A549 (cell line): ENCODE measurements at places on chromosomes 12 and 14.

- no peak for DNase-seq
Measured at GRCh38 chr12:119666226-119666795, 1.6 kb upstream of the PRKAB1 start.

GRCh38 chr14:38079268-38079667, 128.4 kb upstream of the SSTR1 start:
- DNase-seq, result peak; percentile 36

DNA sequence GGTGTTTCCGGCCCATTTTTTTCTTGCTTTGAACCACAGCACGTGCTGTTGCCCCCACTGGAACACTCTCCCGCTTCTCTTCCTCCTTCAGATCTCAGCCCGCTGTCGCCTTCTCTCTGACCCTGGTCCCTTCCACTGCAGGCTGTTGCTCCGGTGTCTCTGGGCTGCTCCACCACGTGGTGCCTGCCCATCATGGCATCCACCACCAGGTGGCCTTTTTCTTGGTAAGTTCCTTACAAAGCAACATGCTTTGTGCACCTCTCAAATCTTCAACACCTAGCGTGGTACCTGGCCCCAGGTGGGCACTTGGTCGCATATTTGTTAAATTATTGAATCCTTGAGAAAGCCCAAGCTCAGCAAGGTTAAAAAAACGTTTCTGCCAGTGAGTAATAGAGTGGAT, 19.1 kb downstream of the TUNAR start:
- DNase-seq, result peak; percentile 48

DNA sequence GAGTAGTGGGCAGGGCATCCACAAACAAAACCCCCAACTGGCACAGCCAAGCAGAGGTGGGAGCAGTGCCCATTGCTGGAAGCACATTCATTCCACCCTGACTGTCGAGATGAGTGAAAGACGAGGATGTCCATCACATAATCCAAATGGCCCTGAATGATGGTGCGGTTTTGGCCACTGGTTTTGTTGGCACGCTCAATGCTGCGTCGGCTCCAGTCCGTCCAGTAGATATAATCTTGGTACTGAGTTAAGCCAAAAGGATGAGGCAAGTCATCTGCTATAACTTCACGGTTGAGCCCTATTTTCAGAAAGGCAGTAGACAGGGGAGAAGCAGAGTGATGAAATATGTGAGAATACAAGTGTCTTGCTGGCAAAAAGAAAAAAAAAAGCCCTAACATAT, 88.1 kb downstream of the BCL2L14 start:
- no peak for DNase-seq

GRCh38 chr12:120071493-120072020, 45.0 kb downstream of the RAB35 start:
- no peak for DNase-seq

GRCh38 chr14:52551696-52552062, 626 bp downstream of the TXNDC16 start:
- no peak for DNase-seq

DNA sequence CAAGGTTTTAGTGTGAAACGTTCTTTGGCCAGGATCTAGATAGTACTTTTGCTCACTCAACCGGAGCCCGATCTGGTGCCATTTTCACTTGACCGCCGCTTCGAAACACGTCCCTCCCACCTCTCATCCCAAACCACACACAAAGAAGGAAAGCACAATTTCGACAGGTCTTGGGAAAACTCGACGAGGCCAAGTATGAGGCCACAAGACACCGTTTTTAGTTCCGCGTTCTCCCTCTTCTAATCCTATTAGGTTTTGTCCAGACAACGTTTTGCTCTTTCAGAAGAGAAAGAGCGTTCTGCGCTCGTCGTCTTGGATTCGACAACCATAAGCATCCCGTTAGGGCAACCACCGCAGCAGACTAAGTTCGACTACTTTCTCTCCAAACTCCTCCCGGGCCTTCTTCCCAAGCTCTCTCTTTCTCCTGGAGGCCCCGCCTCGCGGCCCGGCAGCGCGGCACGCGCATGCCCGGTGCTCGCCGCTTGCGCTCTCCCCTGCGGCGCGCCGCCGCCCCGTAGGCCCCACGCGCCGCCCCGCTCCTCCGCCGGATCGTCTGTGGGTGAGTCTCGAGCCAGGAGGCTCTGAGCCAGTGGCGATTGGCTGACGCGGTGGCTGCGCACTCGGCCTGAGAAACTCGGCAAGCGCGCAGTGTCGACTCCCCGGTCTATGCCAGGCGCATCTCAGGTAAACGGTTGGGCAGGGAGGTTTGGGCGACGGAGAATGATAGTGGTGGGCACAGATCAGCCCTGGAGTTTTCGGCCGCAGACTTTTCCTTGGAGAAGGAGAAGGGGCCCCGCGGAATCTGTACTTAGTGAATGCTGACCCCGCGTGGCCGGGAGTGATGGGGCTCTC, at the start of gene MIPOL1:
Gene MIPOL1, plus strand, starts transcription at position 517 of the 852 bp plus-strand sequence. CDS start 49,952 bp downstream, outside the sequence.
- peak; percentile 76 for DNase-seq

DNA sequence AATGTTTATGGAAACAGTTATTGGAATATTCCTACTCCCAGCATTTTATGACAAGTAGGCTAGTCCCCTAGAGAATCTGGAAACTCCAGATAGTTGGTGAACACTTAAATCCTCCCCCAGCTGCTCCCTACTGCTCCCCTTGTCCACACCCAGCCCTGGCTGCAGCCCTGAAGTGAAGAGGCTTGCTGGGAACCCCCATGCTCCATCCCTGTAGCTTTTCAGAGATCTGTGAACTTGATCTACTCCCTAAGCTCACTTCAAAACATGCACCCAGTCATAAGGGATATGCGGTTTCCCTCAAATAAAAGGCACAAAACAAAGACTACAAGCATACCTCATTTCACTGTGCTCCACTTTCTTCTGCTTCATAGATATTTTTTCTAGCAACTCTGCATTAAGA, 33.2 kb downstream of the EGLN3 start:
- DNase-seq, result no peak

DNA sequence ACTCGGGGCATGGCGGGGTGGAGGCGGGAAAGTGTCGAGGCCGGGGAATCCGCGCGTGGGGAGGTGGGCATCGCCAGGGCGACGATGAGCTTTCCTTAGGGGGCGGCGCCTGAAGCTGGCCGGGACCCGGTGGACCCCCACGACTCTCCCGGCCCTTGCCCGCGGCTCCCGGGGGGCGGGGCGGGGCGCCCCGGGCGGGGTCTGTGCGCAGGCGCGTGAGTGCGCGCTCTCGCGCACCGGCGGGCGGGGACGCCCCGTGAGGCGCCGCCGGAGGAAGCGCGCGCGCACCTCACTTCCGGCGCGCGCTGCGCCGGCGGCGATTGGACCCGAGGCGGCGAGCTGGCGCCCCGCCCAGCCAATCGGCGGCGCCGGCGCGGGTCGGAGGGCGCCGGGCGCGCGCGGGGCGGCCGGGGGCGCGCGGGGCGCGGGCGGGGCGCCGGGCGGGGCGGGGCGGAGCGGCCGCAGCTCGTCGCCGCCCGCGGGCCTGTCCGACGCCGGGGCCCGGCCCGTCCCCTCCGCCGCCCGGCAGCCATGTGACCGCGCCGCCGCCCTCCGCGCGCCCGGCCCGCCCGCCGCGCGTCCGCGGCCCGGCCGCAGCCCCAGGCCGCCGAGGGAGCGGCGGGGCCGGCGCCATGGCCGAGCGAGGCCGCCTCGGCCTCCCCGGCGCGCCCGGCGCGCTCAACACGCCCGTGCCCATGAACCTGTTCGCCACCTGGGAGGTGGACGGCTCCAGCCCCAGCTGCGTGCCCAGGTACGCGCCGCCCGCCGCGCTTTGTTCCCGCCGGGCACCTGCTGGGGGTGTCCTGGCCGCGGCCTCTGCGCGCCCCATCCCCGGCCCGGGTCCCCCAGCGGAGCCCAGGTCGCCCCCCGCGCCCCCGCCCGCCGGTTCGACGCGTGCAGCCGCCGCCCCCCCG, at the start of gene PACS2:
Gene PACS2, plus strand, starts transcription at position 462 of the 914 bp plus-strand sequence. Its CDS starts 171 bp downstream, at position 633.
- peak; percentile 95 for DNase-seq

DNA sequence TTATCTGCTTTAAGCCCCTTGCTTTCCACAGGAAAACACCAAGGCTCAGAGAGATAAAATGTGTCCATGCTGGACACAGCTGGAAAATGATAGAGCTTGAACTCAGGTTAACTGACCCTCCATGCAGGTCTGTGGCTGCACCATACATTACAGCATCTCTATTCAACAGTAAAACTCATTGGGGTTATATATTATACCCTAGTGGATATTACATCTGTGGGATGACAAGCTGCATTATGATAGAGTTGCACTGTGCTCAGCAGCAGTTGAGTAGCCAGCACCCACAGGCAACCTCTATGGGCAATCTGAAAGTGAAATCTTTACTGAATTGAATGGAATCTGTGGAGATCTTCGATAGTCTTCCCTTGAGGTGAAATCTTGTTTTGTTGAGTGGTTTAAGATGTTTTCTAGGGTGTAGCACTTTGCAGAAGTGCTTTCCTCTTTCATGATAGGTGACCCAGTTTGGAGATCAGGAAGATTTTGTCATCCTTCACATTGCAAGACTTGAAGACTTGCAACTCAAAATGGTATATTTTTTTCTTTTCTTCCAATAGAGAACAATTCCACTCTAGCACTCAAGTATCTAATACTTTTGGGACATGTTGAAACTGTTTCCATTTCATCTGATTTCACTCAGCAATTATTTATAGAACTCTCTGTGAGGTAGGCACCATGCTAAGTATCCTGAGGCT, 389.2 kb downstream of the RAD51B start:
- DNase-seq, result no peak

DNA sequence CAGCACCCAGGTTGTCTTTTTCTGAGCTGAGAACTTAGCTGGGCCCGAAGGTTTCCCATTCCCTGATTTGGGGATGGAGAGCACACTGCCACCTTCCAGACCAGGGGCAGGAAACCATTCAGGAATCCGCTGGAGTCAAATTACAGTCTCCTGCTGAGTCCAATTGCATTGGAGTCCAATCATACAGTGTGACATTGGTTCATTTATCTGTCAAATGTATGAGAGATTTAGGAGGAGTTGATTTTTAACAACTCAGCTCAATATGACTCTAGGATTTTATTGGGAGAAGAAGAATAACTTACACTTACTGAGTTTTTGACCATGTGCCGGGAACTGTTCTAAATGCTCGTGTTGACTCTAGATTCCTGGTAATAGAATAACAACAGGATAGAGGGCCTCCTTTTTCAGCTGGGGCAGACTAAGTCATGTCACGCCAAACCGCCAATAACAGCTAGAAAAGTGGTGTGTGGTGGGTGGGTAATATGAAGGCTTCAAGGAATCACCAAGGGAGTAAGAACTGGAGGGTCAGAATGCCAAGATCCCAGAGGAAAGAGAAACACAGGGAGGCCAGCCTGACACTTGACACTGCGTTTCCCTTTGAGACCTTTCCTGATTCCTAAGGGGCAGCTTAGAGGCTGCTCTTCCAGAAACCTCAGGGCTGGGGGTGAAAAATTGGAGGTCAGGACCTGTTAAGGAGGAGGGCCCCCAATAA, 11.5 kb downstream of the SYNDIG1L start:
- DNase-seq, result no peak

DNA sequence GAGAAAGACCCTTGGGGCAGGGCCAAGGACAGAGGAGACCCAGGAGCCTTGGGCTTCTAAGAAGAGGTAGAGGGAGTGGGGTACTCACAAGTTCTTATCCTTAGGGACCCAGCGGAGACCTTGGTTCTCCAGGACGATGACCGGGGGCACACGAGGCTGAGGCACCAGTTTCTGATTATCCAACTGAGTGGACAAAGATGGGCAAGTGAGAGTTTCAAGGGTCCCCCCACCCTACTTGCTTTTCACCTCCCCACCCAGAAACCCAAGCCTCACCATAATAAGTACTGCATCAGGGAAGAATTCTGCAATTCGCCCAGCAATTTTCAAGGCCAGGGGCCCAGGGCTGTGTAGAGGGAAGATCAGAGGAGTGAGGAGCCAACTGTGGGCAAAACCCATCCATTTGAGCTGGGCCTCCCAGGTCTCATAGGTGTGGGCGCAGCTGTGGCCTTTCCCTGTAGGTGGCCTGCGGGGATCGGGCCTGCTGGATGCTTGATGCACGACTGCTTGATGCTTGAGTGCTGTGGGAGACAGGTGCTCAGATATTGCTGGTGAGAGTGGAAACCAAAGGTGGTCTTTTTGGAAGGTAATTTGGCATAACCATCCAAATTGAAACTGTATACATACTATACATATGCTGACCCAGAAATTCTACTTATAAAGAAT, 2.0 kb downstream of the EMC9 start:
- peak; percentile 46 for DNase-seq

- DNase-seq, result no peak
Measured at GRCh38 chr14:51981218-51981854, 8.0 kb upstream of the RTRAF start.

DNA sequence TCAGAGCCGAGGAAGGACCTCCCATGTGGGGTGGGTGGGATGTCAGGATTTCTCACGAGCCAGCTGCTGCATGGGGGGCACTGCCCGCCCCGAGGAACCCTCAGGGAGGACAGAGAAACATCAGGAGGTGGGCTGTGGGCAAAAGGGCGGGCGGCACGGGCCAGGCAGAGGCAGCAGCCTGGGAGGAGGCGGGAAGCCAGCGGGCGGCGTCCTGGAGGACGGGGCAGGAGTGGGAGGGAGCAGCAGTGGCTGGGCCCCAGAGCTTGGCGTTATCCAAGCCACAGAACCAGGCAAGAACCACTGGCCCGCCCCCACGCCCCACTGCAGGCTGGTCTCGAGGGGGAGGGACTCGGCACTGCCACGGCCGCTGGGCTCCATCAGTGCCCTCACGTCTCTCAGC, 2.4 kb downstream of the C14orf180 start:
- DNase-seq, result no peak

DNA sequence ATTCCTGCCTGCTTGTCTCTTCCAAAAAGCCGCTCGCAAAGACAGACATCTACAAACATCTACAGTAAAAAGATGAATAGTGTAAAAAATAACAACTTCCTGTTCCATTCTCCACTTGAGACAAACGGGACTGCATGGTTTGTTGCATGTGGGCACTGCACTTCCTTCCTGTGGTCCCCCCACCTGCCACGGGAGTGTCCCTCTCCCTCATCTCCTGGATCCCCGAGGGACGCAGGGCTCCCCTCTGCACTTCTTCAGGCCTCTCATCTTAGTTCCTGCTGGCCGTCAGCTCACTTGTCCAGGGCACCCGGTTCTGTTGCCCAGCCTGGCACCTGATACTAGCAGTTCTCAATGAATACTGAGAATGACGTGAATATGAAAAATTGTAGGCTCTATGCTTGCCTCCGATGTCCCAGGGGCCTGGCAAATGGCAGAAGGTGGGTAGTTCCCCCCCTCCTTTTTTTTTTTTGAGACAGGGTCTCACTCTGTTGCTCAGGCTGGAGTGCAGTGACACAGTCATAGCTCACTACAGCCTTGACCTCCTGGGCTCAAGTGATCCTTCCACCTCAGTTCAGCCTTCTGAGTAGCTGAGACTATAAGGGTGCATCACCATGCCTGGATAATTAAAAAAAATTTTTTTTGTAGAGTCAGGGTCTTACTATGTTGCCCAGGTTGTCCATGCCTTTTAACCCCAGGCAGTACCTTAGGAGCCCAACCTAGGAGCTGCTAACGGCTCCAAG, 3.5 kb upstream of the KLC1 start:
- no peak for DNase-seq

DNA sequence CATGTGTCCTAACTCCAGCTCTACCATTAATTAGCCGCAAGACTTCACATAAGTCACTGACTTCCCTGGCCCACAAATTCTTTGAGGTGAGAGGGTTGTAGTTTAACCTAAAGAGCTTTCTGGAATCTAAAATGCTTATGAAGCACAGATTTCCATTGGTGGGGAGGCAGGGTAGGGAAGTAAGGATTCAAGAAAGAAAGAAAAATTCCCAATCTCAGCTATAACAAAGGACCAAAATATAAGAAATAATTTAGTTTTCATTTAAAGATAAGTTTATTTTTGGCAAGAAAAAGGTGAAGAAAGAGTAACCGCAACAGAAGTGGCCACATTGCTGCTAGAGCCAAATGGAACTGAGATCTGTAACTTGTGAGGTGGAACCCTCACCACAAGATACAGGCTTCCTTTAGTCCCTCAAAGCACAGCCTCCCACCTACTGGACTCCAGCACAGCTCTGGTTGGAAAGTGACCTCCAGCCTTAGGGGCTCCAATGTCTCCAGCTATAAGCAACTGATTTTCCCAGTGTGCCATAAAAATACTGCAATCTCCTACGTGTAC, 23.6 kb downstream of the DAD1 start:
- DNase-seq, result no peak
